ENCODE measurements at places on chromosomes 3 and 15.

GRCh38 chr3:134216851-134217250 is 33.8 kb downstream of the RYK start:
- no peak for DNase-seq

GRCh38 chr3:42184651-42185443 is 81.1 kb downstream of the CCK start:
- DNase-seq, result no peak

DNA sequence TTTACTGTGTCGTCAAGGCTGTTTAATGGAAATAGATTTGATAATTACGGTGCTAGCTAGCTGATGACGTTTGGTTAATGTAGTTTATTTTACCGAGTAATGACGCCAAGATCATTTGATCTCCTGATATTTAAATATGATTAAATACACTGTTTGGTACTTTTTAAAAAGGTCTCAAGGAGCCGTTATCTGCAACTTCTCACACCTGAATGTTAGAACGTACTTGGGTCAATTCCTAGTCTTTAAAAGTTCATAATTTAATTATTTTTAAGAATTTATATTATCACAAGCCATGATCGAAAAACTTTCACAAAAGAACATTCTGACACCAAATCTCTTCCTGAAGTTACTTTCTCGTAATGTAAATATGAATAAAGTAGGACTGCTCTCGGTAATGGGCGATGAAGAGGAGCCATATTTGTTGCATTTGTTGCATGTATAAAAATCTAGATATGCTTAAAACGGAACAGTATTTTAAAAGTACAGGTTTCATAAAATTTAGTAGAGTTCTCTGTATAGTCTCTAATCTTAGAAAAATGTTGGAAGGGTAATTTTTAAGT is 16.2 kb upstream of the CHD2 start:
- DNase-seq, result no peak

DNA sequence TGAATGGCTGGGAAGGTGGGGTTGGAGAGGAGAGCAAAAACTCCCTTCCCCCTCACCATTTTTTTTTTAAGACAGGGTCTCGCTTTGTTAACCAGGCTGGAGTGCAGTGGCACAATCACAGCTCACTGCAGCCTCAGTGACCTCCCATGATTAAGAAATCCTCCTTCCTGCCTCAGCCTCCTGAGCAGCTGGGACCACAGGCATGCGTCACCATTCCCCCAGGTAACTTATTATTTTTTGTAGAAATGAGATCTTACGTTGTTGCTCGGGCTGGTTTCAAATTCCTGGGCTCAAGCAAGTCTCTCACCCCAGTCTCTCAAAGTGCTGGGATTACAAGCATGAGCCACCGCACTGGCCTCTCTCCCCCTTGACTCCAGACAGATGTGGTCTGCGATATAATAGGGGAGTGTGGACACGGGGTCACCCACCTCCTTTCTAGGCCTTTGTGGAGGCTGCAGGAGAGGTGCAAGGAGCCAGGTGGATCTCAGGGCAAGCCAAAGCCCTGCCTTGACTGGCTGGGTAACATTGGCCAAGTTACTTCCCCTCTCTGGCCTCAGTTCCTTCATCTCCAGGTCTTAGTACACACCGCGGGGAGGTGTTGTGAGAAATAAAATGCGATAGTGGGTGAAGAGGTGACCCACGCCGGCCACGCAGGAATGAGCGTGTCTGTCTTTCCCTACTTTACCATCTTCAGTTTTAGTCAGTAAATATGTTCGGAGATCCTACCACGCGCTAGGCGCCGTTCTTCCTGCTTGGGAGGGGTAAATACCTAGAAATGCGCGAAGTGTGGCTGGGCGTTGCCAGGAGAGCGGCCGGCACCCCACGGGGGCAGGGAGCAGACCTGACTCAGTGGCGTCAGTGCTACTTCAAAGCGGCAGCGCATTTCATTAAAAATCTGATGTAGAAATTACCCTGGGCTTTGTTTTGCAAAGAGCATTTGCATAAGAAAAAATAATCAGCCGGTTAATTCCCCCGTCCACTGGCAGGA is 20.2 kb upstream of the CORO2B start:
- DNase-seq, result peak; percentile 35

DNA sequence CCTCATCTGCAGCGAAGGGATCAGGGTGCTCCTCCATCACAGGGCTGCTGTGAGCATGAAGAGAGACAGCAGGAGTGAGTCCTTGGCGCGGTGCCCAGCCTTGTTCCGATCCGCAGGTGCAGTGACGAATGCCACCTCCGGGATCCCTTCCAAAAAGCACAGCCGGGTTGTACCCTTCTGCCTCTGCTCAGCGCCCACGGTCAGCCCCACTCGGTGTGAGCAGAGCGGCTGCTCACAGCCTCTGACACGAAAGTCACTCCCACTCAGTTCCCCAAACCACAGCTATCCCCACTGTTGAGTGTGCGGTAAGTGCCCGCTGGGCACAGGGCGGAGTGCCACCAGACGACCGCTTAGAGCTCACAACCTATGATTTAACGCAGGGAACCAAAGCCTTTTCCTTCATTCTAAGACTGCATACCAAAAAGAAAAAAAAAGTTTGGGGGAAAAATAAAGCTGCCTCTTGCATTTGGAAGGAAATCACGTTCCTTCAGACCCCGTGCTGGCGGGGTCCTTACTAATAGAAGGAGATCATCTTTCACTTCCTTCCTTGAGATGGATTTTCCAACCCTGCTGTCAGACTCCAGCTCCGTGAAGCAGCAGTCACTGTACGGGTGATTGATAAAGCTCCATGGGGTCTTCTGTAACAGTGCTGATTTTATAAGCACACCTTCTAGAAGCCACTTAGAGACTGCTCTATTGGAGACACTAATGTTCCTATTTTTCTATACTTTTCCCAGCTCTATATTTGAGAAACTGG is 34.7 kb upstream of the TUBGCP5 start:
- DNase-seq, result no peak

GRCh38 chr3:32136703-32137102 is 30.3 kb downstream of the GPD1L start:
- DNase-seq, result no peak

DNA sequence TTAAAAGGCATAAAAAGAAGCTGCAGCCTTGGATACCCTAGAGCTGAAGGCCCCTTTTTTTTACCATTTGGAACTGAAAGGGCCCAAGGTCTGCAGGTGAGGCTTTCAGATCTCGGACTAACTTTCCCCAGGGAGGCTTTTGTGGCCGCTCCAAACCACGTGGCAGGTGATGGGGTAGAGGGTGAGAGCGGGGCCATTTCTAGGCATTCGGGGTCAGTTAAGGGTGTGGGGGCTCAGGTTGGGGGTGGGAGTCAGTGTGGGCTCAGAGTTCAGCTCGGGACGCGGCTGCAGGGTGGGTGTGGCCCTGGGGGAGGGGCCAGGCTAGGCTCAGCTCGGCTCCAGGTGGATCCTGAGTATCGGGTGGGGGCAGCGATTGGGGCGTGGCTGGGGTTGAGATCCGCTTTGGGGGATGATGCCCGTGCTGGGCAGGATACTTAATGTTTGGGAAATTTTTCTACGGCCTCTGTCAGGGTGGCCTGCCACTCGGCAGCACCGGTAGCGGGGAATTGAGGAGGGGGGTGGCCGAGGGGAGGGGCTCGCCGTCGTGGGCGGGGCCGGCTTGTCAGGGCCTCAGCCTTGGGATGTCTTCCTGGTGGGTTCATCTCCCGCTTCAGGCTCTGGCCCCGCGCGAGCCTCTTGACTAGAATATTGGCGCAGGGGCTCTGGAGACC is 2.5 kb downstream of the KLF13 start:
- DNase-seq, result peak; percentile 62

- no peak for DNase-seq
Observed at GRCh38 chr3:64267721-64268604, 42.7 kb upstream of the PRICKLE2 start.

DNA sequence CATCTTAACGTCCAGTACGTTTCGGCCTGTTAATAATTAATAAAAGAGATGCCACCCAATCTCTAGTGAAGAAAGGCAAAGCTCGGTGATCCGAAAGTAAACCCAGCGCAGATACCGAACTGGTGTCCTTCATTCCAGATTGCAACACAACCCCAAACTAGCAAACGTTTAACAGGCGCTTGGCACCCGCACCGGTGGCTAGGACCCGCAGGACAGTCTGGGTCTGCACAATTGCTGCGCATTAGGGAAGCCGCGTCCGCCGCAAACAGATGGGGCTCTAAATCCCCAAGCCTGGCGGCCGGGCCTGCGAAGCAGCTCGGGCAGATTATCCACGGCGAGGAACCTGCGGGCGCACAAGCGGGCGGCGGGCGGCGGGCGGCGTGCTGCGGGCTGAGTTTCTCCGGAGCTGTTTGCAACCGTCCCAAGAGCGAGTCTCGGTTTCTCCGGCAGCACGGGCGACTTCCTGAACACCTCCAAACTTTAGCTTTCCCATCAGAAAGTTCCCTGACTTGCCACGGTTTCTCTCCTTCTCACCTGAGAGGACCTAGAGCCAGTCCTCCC is 112.1 kb upstream of the ICE2 start:
- peak; percentile 72 for DNase-seq

DNA sequence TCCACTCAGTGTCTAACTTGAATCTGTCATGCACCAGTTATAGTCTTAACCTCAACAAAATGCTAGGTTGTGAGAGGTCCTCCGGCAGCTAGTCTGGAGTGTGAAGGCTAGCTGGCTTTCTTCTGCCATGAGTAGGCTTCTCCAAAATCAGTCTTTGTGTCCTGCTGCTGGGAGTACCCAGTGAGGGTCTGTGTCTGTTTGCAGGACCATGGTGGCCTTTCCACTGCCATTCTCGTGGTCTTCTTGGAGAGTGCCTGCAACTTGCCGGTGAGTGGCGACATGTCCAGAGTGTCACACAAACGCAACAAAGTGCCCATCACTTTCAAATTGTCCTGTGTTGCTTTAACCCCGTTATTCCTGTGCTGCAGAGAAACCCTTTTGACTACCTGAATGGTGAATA is 34.0 kb downstream of the ESYT3 start:
- DNase-seq, result no peak

DNA sequence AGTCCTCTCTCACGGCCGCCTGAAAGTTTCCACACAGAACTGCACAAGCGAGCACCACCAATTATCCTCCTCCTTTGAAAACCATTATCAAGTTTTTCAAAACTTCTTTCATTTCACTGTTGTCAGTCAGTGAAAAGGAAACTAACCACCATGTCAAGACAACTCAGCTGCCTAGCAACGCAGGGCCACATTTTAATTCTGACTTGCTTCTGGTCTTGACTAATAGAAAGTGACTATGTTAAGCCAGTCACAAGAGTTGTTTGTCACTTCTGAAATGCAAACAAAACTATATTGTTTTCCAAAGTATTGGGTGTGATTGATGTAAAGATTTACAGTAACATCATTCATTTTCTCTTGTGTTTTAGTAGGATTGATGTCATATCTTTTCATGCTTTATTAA is 612.8 kb upstream of the AGTR1 start:
- no peak for DNase-seq

GRCh38 chr15:43828061-43828657 is 1.4 kb downstream of the WDR76 start:
- DNase-seq, result peak; percentile 60

- no peak for DNase-seq
Observed at GRCh38 chr3:87548271-87548670, 271.9 kb upstream of the POU1F1 start.

GRCh38 chr15:48085591-48085930 is 35.2 kb upstream of the SLC24A5 start:
- no peak for DNase-seq

- no peak for DNase-seq
Observed at GRCh38 chr15:40623361-40623760, 29.3 kb downstream of the KNL1 start.

GRCh38 chr3:39920271-39920670 is 110.9 kb downstream of the MYRIP start:
- no peak for DNase-seq

GRCh38 chr3:50251220-50251619 is 15.2 kb downstream of the GNAI2 start:
- peak; percentile 81 for DNase-seq

- peak; percentile 48 for DNase-seq
Observed at GRCh38 chr3:68249265-68249664, 594.9 kb upstream of the SUCLG2 start.

DNA sequence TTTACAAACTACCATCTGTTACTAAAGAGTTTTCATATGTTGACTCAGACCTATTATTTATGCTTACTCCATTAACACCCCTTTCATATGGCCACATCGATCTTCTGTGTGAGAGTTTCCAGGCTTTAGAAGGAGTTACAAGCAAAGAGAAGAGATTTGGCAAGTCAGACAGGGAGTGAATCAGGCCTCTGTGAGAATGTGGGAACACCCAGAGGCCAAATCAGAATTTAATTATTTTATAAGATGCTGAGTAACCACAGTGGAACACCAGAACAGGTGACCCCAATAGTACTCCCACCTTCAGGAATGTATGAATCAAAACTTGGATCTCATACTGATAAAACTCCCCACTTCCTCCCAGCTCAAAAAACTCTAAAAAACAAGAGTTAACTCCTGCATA is 42.0 kb downstream of the IFT57 start:
- no peak for DNase-seq

DNA sequence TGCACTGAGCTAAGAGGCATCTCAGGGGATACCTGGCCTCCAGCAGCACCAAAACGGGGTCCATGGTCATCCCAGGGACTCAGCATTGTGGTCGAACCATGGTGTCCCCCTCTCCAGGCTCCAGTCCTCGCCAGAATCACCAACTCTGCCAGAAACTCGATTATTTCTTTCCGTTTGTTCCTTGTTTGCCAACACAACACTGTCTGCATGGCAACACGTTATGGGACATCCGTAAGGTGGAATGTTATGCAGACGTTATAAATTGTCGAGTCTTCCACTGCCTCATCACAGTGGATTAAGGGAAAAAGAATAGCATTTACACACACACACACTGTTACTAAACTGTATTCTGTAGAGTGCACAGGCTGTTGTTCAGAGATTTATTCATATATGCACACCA is 52.5 kb upstream of the RPL32 start:
- DNase-seq, result no peak

DNA sequence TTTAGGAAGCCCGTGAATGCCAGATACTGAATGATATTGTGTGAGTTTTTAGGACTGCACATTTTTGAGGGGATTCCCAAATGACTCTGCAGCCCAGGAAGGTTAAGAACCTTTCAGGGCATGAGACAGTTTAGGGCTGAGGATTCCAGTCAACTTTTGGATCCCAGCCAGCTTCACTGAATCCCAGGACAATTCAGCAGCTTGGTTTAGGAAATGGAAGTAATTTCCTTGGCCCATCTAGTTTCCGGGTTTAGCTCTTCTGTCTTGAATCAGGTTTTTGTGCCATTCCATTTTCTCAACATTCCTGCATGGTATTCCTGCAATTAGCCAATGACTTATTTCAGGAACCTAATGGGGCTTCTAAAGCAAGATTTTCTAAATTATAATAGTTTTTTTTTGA is 253.9 kb downstream of the LSAMP start:
- DNase-seq, result no peak

DNA sequence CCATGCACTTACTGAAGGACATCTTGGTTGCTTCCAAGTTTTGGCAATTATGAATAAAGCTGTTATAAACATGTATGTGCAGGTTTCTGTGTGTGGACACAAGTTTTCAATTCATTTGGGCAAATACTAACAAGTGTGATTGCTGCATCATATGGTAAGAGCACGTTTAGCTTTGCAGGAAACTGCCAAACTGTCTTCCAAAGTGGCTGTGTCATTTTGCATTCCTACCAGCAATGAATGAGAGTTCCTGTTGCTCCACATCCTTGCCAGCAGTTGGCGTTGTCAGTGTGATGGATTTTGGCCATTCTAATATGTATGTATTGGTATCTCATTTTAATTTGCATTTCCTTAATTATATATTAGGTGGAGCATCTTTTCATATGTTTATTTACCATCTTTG is 280.1 kb downstream of the SV2B start:
- DNase-seq, result no peak

All from activated CD4-positive, alpha-beta T cell treated with anti-CD3 and anti-CD28 coated beads for 36 hours (primary cell).